ENCODE measurements at places on chromosomes 12 and 14.
A peak's percentile ranks its signal among the peaks of the same experiment; 100 is the strongest.

GRCh38 chr12:93918262-93918661, 230.1 kb upstream of the PLXNC1 start:
- DNase-seq, result no peak

DNA sequence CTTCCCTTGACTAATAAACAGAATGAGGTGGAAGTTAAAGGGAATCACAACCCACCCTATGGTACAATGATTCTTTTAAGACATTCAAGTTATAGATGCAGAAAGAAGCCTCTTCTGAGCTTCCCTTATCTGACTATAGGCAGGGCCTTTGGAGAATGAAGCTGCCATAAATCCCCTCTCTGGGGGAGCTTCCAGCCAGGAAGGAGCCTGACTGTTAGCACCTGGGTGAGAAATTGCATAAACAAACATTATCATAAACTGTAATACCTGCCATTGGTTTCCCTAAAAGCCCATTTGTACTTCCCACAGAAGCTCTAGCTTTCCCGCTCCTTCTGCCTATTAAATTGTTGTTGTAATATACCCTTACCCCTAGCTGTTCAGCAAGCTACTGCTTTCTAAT, 81.3 kb upstream of the RESF1 start:
- DNase-seq, result no peak

- no peak for DNase-seq
Observed at GRCh38 chr12:130707571-130707891, 8.6 kb downstream of the RIMBP2 start.

DNA sequence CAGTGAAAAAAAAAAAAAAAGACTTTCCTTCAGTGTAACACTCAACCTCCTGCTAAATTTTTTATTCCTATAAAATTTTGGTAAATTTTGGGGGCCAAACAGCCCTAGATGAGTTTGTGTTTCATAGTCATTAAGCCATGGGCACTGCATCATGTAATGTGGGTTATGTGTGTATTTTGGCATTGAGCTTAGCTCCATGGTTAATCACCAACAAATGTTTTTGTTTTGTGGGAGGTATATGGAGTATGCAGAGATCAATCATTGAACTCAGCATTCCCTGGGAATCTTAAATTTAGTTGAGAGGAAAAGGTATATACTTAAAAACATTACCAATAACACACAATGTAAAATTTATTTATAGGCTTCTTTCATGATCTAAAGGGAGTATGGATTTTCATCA, 8.5 kb upstream of the ARMH4 start:
- no peak for DNase-seq

- no peak for DNase-seq
Observed at GRCh38 chr12:115898670-115899069, 378.8 kb downstream of the MED13L start.

DNA sequence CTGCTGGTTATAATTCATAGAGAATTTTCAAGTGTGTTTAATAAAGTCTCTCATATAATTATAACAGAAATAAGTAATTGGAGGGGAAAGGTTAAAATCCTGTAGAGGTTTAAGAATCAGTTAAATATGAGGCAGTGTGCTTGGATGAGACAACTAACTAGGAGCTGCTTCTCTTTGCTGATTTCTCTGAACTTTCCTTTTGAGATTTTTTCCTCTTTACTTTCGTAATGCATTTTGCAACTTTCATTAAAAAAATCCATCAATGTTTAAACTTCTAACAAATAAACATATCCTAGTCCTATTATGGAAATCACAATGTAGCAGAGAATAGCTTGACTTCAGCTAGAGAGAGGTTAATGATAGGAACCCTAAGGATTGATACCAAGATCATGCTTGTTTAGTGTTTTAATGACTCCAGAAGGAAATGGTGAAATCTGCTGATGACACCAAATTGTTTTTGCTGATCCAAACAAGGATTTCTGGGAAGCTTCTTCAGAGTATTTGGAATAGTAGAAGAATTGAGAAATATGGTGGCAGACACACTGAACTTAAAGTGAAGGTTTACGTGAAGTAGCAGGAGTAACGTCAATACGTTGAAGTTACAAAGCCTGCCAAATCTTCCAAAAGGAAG, 122.6 kb downstream of the RAD51B start:
- DNase-seq, result no peak

GRCh38 chr12:42326541-42327226, 717 bp downstream of the PPHLN1 start:
- no peak for DNase-seq

DNA sequence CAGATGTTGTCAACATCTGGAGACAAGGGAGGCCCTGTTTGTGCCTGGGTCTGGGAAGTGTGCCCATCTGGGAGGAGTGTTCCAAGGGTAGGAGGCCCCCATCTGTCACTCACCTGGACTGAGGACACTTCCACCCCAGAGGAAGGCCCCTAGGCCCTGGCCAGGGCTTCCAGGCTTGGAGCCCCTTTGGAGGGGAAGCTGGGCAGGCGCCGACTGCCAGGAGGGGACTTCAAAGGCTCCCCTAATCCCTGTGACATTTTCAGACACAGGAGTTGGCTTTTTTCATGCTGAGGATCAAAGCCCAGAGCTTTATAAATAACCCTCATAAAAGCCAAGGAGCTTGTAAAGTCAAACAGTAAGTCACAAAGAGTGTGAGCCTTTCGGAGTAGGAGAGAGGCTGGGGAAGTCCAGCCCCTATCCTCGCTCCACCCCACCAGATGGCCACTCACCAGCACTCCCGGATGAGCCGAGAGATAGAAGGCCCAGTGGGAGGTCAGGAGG, 17.6 kb upstream of the FAM222A start:
- DNase-seq, result no peak

GRCh38 chr12:118102609-118103008, 1.2 kb downstream of the VSIG10 start:
- no peak for DNase-seq

GRCh38 chr14:60506010-60506409, 2.9 kb upstream of the SIX6 start:
- DNase-seq, result no peak

DNA sequence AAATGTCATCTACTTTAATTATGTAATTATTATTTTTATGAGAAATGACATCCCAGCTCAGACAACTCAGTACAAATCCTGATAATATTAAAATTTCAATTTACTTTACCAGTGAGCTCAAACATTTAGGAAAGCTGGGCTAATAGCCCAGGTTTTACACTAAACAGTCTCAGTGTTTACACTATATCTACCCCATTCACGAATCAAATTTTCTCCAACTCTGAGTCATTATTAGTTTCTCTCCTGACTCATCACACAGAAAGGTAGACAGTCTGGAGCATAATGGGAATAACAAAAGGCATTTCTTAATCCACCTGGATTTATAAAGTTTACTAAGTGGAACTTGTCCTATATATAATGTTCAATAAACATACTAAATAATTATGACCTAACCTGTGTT, 5.7 kb downstream of the PAWR start:
- no peak for DNase-seq

GRCh38 chr14:74984236-74985027, 18.3 kb upstream of the EIF2B2 start:
- DNase-seq, result no peak

DNA sequence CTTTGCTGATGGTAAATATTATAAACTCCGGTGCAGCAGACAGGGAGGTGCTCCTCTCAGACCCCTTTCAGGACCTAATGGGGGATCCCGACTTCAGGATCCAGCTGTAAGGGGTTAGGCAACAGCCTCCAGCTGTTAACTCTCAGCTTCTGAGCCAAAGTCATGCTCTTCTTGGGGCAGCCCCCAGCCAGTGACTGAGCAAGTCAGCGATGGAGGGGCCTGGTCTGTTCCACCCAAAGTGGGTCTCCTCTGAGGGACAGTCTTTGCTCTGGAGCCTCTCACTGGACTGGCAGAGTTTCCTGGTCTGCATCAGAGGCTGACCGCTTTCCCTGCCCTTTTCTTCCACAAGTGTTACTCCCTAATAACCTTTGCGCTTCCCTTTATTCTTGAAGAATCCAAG, 184.2 kb upstream of the DIO3 start:
- no peak for DNase-seq

DNA sequence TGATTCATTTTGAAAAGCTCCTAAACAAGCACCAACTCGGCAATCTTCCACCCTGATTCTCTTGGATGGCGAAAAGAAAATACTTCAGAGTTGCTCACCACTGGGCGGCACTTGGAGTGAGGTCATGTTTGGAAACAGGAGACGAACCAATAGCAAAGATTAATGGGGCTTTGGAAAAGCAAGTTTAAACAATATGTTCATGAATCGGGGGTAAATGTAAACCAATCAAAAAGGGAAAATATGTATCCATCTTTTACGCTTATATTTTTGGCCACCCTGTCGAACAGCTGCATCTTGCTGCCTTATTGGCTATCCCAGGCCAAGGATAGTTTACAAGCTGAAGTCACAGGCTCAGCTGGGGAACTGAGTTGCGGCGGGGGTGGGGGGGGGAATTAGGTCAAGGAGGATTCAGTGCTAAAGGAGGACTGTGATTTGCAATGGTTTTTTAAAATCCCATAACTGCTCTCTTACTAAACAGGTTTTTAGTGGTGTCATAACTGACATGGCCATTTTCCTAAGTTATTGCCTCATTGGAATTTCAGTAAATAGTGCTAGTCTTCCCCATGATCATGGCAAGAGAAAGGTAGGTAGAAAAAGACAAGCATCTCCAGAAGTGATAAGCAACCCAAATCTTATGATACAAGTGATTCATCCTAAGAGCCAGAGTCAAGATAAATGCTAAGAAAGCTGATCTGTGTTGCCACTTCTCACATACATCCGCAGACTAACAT, 210.6 kb downstream of the PHLDA1 start:
- no peak for DNase-seq

DNA sequence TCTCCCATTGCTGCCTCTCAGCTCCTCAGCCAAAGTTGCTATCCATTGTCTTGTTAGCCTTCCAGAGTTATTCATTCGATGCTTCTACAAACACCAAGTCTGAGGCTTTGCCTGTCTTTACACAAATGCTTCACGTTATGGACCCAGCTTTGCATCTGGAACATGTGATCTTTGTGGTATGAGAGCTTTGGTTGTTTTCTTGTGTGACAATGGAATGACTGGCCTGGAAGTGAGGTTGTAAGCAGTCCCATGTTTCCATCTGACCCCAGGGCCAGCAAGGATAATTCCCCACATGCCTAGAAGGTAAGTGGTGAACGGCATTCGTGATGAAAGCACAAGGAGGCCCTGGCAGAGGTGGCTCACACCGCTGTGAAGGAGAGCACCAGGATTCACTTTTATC, 866.7 kb upstream of the TMEM132C start:
- no peak for DNase-seq

DNA sequence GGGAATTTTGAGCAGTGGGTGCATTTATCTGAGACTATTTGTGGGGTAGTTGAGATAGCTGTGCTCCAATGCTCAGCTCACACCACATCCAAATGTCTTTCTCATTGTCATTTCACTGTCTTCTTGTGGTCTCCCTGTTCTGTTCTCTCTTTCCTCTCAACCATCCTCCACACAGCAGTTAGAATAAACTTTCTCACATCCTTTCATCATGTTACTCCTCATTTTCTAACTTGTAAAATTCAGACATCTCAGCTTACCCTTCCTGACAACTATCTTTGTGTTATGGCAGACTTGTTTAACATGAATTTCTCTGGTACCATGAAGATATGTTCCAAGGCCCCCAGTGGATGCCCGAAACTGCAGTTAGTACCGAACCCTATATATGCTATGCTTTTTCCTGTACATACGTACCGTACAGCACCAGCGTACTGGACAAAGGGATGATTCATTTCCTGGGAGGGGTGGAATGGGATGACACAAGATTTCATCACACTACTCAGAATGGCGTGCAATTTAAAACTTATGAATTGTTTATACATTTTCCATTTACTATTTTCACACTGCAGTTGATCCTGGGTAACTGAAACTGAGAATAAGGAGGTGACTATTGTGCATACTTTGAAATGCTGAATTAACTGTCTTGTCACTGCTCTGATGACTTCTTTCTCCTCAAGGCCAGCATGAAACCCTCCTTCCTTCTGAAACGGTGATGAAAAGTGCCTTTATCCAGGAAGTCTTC, 177.1 kb upstream of the SLC38A2 start:
- no peak for DNase-seq

DNA sequence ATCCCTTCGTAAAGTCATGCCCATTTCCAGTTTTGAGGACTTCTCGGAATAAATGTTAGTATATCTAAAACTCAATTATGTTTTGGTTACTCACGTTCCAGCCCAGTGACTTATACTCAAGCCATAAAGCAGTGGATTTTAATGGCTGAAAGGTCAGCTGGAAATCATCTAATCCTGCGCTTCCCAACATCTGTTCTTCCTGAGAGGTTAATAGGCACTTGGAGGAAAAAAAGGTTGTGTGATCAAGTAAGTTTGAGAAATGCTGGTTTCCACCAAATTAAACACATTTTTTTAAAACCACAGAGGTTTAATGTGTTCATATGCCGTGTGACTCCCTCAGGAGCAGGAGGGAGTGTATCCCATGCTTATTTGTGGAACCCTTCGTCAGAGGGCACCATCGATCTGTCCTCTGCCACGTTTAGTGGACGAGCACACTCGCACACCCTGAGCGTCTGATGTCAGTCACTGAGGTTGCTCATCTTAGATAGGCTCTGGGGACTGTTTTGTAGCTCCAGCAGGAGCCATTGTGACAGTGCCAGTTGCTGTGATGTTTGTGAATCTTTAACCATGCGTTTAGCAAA, 41.4 kb downstream of the FBXL14 start:
- DNase-seq, result no peak

GRCh38 chr12:116127859-116128258, 149.6 kb downstream of the MED13L start:
- DNase-seq, result no peak

GRCh38 chr12:57756406-57757341, 1.8 kb downstream of the MARCHF9 start:
- peak; percentile 64 for DNase-seq

DNA sequence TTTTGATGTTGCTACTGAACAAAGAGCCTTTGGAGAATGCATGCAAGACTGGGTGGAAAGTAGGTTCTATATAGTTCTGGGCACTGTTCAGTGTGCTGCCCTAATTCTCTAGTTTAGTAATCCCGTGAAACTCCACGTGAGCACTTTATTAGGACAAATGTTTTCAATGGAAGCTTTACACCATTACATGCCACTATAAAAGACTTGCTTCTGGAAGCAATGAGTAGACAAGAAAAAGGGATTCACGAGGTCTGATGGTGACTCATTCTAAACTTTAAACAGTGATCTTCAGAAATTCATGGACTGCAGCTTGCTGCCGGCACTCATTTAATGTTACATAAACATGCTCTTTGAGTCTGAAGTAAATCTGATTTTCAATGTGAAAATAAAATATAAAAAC, 22.3 kb downstream of the ATG14 start:
- no peak for DNase-seq

DNA sequence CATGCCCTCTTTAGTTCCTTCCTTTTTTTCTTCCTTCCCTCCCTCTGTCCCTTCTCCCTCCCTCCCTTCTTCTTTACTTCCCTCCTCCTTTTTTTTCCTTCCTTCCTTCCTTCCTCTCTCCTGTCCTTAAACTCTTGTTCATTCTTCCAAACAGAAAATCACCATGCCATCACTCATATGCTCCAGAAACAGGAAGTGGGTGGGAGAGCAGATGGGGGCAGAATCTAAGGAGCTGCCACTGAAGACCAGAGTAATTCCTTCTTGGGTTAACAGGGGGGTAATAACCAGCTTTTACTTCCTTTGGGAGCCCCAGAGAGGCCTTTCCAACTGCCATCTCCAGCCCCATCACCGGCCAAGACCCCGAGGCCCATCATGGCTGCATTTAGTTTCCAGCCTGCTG, 51.2 kb downstream of the SVOP start:
- no peak for DNase-seq

Data from GM12891 (cell line).